ENCODE measurements at places on chromosomes 4 and X.

DNA sequence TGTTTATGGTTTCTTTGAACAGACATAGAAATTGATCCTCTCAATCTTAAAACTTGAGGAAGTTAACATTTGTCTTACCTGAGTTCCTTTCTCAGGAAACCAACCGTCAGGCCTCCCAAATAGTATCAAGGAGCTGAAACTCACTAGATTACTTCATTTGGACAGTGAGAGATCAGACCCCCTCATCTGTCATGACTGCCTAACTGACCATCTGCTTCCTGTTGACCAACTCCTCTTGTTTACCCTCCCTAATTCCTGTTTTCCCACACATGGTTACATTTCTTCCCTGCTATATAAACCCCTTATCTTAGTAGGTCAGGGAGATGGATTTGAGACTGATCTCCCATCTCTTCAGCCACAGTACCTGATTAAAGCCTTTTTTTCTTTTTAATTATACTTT is 46.2 kb upstream of the NMU start:
- DNase-seq: no peak

DNA sequence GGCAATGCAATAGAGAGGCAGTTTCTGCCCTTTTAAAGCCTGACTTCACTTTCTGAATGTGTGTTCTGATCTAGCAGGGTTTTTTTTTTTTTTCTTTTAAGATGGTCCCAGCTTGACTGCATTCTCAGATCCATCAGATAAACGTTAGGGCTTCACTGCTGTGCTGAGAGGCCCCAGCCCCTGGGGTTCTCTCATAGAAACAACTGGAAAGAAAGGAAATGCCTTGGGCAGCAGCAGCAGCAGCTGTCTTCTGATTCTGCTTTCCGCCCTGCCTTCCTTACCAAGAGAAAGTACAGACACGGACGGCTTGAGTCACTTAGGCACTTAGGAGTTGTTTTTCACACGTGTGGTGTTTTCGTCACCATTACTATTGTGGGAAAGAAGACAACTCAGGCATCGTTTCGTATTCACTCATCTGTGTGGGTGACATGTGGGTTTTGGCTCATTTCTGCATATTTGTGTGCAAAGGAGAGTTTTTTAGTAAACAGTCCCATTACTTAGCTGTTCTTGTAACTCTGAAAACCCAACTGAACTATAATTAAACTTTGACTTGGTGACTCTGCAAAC is 172.0 kb downstream of the PTTG2 start:
- peak; percentile 97 for DNase-seq

DNA sequence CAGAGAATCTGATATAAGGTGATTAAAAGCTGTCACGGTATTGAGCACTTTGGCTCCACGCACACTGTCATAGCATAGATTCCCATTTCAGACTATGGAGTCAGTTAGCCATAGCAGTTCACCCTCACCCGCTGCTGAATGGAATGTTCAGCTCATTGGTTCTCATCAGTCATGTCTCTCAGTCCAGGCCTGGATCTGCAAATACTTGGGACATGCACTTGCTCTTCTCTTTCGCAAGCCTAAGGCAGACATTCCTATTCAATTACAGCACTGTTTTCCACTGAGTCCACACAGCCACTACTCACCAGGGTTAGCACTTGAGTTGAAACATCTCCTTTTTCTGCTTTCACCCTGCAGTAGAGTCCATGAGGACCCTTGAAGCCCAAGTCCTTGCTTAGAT is 30.6 kb upstream of the SCML1 start:
- no peak for DNase-seq

DNA sequence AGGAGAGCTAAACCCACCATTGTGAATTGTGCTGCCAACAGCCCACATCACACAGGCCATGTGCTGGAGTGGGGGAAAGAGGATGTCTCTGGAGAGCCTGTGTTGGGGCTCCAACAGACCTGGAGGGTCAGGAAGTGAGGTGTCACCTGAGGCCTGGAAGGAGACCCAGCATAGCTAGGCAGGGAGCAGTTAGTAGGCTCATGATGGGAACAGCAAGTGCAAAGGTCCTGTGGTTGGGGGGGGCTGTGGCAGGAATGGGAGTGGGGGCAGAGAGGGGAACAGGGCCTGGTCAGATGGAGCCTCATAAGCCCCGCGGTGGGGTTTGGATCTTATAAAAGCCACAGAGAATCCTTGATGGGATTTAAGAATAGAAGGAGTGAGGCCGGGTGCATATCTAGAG is 35.9 kb upstream of the GPR78 start:
- DNase-seq: no peak

DNA sequence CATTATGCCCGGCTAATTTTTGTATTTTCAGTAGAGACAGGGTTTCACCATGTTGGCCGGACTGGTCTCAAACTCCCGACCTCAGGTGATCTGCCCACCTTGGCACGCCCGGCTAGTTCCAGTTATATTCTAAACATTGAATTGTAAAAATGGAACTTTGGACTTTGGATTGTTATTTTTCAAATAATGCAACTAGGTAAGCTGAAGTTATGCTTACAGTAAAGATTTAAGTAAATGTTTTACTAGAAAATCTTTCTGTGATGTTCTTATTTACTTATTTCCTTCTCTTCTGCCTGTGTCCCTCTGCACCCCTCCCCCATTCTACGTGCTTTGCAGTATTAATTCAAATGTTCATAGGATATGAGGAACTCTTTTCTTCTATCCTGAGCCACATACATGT is 26.1 kb downstream of the GK start:
- DNase-seq: no peak

Data from MM.1S (cell line).